ENCODE measurements at places on chromosomes 12 and 14. TPM values are rescaled to one million over a fixed set of nuclear protein-coding genes. Genes with fewer than 3 reads are reported as not detected.

GRCh38 chr14:102500158-102500662 lies 9.4 kb downstream of the ANKRD9 start:
- H3K27me3 ChIP-seq, result no peaks in the 10 kb centered on the region
- DNase-seq, result no peak
- H3K4me1 ChIP-seq, result peaks cover 10% of the 10 kb centered on the region
- H3K27ac ChIP-seq, result no peak overlapping the region

DNA sequence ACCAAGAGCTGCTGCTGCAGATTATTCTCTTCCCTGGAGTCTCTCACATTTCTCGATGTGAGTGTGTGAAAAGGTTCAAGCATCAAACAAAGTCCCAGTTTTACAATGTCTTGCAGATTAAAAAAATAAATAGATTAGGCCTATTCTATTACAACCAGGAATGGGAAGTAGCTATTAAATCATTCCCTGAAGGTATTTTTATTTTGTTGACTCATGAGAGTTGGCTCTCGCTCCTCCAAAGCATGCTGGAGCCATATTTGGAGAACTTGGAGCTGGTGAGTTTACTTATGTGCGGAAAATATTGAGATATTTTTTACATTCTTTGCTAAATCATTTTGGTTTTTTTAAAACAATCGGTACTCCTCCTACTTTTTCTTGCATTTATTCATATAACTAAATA lies 572.3 kb downstream of the ETNK1 start:
- H3K27me3 ChIP-seq, result no peaks in the 10 kb centered on the region
- H3K27ac ChIP-seq, result no peak overlapping the region
- H3K4me1 ChIP-seq, result no peaks in the 10 kb centered on the region
- H3K36me3 ChIP-seq, result no peaks in the 10 kb centered on the region

Gene RBP5
- total RNA-seq, result not detected

GRCh38 chr14:64708148-64709004 lies 4.2 kb downstream of the PLEKHG3 start:
- peak overlapping the region; percentile 24 for H3K4me3 ChIP-seq
- peak overlapping the region; percentile 74 for H3K27ac ChIP-seq
- H3K27me3 ChIP-seq, result no peaks in the 10 kb centered on the region
- DNase-seq, result peak; percentile 80

DNA sequence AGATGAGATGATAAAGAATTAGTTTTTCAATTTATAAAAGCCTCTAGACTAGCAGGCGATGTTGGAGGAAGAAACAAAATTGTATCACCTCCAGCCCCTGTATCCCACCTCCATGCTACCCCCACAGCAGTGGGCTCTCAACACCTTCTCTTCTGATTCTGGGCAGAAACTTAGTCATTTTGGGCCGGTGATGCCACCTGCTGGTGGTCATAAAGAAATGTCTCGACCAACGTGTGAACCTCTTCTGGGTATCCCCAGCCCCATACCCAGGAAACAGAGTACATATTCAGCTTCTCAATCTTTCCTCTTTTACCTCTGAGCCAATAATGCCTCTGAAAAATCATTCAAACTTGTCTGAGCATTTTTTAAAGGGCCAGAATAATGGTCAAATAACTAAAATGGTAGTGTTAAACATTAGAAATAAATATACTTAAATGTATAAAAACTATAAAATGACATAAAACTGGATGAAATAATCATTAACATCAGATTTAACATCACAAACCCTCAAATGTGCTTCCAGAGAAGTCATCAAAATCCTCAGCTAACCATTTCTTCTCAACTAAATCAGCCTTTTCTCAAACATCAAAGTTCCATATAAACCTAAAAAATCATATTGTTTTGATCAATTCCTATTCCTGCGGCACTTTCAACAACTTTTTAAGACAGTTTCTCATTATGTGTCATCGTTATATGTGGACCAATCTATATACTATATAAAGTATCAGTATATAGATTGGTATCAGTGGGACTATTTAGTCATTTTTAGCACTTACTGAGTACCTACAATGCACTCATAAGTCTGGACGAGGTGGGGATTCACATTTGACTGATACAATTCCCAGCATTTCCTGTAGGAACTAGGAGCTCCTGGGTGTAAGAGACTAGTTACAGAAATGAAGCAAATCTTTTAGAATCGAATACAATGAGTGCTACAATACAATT lies 69.4 kb downstream of the ATXN2 start:
- H3K27ac ChIP-seq, result no peak overlapping the region
- peaks cover 6% of the 10 kb centered on the region for H3K36me3 ChIP-seq
- DNase-seq, result peak; percentile 71
- H3K4me3 ChIP-seq, result no peak overlapping the region
- no peaks in the 10 kb centered on the region for H3K4me1 ChIP-seq
- no peaks in the 10 kb centered on the region for H3K27me3 ChIP-seq

GRCh38 chr14:77579065-77579464 lies 37.4 kb downstream of the SPTLC2 start:
- peaks cover 48% of the 10 kb centered on the region for H3K36me3 ChIP-seq
- DNase-seq, result no peak
- no peak overlapping the region for H3K4me3 ChIP-seq

GRCh38 chr14:30223385-30223785 lies 295.7 kb upstream of the PRKD1 start:
- peaks cover 47% of the 10 kb centered on the region for H3K4me1 ChIP-seq
- peak overlapping the region; percentile 47 for H3K27ac ChIP-seq
- H3K36me3 ChIP-seq, result no peaks in the 10 kb centered on the region
- H3K4me3 ChIP-seq, result no peak overlapping the region
- DNase-seq, result peak; percentile 99

DNA sequence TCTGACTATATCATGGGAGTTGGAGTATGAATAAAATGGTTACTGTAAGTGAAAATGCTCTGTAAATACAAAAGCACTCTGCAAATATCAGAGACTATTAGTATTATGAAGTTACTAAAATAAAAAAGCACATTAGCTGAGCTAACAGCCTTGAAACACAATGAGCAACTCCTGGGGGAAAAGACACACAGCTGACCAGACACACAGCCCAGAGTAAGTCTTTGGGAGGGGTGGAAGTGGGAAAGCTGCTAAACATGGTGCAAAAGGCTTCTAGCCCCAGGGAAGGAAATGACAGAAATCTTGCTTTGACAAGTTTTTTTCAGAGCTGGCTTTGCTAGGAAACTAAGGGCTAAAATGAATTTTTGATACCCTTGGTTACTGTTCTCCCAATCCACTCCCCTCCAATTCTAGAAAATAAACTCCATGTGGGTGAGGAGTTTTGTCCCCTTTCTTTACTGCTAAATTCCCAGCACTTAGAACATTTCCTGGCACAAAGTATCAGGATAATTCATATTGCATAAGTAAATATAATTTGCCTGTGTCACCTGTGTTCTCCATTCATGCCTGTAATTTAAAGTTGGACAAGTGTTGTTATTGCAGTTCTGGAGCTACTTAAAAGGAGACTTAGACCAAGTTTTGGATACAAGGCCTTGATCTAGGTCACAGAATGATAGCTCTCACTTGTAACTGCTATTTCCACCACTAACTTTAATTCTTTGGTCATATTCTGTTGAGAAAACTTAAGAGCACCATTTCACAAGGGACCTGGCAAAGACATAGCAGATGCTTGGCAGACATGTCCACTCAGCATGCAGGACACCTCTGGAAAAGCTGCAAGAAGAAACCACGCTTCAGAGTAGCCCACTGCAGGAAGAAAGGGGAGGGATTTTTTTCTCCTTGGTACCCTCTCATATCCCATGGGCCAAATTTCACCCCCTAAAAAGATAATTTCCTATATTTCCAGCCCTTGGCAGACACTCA lies 19.0 kb upstream of the RAB3IP start:
- no peaks in the 10 kb centered on the region for H3K4me1 ChIP-seq
- no peaks in the 10 kb centered on the region for H3K36me3 ChIP-seq
- no peak overlapping the region for H3K4me3 ChIP-seq
- no peaks in the 10 kb centered on the region for H3K27me3 ChIP-seq

Gene KSR2
- total RNA-seq, result 2.8 TPM

Gene PLEKHA5
- 16.7 TPM for total RNA-seq

DNA sequence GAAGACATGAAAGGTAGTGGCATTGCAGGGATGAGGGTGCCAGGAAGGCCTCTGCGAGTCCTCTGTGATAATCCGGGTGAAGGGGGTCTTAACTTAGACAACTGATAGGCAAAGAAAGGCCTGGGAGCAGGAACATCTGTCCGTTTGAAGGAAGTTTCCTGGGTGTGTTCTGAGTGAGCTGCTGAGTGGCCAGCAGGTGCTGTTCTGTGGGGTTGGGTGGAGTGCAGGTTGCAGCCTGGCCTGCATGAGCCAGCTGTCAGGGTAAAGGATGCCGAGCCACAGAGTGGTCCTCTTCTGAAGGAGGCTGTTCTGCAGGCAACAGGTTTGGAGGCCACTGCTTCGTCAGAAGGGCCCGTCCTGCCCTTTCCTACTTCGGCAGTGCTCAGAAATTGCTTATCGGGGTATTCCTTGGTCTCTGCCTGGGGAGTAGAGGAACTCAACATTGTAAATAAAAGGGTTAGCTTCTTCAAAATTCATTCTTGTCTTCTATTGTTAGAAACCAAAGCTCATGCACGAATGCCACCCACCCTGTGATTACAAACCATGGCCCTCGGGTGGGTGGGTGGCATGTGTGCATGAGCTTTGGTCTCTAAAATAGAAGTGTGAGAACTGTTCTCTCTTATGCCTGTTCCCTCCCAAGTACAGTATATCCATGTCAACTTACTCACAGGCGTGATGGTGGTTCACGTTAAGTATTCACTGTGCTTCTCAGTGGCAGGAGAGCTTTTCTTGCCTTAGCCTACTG lies 118.9 kb downstream of the CHST11 start:
- DNase-seq, result no peak
- no peaks in the 10 kb centered on the region for H3K36me3 ChIP-seq
- no peak overlapping the region for H3K27ac ChIP-seq
- peaks cover 12% of the 10 kb centered on the region for H3K4me1 ChIP-seq

DNA sequence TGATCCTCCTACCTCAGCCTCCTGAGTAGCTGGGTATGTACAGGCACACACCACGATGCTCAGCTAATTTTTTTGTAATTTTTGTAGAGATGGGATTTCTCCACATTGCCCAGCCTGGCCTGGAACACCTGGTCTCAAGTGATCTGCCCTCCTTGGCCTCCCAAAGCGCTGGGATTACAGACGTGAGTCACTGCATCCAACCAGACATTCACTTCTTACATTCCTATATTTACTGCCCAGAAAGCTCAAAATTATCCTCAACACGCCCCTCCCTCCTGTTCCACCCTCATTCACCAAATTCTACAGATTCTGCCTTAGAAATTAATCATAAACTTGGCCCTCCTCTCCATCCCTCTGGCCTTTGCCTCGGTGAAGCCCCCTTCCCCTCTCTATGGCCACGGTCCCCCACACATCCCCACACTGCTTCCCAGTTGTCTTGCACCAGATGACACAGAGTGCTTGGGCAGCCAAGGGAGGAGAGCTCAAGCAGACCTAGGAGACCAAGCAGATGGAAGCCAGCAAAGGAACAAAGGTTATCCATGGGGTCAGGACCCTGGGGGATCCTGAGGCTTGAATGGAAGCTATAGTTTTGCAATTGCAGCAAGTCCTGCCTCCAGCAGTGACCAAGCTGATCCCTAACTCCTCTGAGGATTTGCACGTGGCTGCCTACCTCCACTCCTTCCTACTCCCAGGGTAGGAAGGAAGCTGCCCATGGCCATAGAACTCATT lies 213.2 kb upstream of the FOXN3 start:
- no peak for DNase-seq
- no peak overlapping the region for H3K27ac ChIP-seq
- H3K36me3 ChIP-seq, result no peaks in the 10 kb centered on the region
- H3K4me3 ChIP-seq, result no peak overlapping the region

Gene CLEC4E
- total RNA-seq, result not detected

Gene RERG
- total RNA-seq, result not detected

GRCh38 chr12:53344487-53344823 lies 8.3 kb upstream of the SP7 start:
- H3K4me1 ChIP-seq, result peaks cover 3% of the 10 kb centered on the region
- no peak overlapping the region for H3K27ac ChIP-seq

- H3K36me3 ChIP-seq, result no peaks in the 10 kb centered on the region
- H3K27me3 ChIP-seq, result peaks cover 27% of the 10 kb centered on the region
- H3K4me3 ChIP-seq, result no peak overlapping the region
- DNase-seq, result no peak
- H3K27ac ChIP-seq, result no peak overlapping the region
- peaks cover 4% of the 10 kb centered on the region for H3K4me1 ChIP-seq
These were observed 9.1 kb downstream of the FIGNL2 start for GRCh38 chr12:51839310-51839947.

- DNase-seq, result no peak
- no peaks in the 10 kb centered on the region for H3K4me1 ChIP-seq
- no peak overlapping the region for H3K4me3 ChIP-seq
- H3K36me3 ChIP-seq, result no peaks in the 10 kb centered on the region
These were observed 42.3 kb downstream of the CPM start for GRCh38 chr12:68890701-68891113.

Gene TMEM132D
- total RNA-seq, result not detected

Gene TOMM20L
- not detected for total RNA-seq

Gene NT5DC3
- total RNA-seq, result 15.7 TPM

Gene ALKBH1
- 9.7 TPM for total RNA-seq

GRCh38 chr14:101187816-101188570 lies 284.5 kb upstream of the RTL1 start:
- H3K27ac ChIP-seq, result no peak overlapping the region
- DNase-seq, result no peak
- no peaks in the 10 kb centered on the region for H3K4me1 ChIP-seq
- H3K4me3 ChIP-seq, result no peak overlapping the region

Gene GCN1
- 334 TPM for total RNA-seq

Gene FITM1
- total RNA-seq, result not detected

Gene BDKRB1
- 0.69 TPM for total RNA-seq

- DNase-seq, result no peak
- no peaks in the 10 kb centered on the region for H3K27me3 ChIP-seq
- peaks cover 13% of the 10 kb centered on the region for H3K4me1 ChIP-seq
- H3K4me3 ChIP-seq, result no peak overlapping the region
- H3K27ac ChIP-seq, result no peak overlapping the region
These were observed 60.3 kb upstream of the SYT1 start for GRCh38 chr12:78804262-78804661.

DNA sequence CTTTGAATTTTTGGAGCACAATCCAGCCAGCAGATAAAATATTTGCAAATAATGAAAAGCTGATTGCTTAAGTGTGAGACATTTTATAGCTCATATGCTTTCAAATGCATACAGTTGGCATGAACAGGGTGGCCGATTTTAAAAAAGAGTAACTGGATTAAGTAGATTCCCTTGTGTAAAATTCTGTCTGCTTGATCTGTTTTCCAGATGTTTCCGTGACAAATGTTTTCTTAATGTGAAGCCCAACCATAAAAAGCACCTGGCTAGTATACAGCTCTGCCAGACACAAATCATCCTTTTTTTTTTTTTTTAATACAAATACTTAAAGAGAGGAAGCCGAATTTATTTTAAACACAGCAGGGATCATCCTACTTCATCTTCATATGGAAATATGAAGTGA lies 440.7 kb downstream of the CCER1 start:
- peaks cover 11% of the 10 kb centered on the region for H3K4me1 ChIP-seq
- DNase-seq, result no peak
- no peak overlapping the region for H3K27ac ChIP-seq
- no peaks in the 10 kb centered on the region for H3K36me3 ChIP-seq
- no peaks in the 10 kb centered on the region for H3K27me3 ChIP-seq

GRCh38 chr12:93595351-93595750 lies 22.9 kb downstream of the SOCS2 start:
- no peak overlapping the region for H3K27ac ChIP-seq
- no peaks in the 10 kb centered on the region for H3K36me3 ChIP-seq

Gene ITGB7
- total RNA-seq, result 3.4 TPM

- peak; percentile 18 for DNase-seq
- H3K27me3 ChIP-seq, result no peaks in the 10 kb centered on the region
- H3K4me3 ChIP-seq, result no peak overlapping the region
- no peaks in the 10 kb centered on the region for H3K36me3 ChIP-seq
- no peak overlapping the region for H3K27ac ChIP-seq
- peaks cover 6% of the 10 kb centered on the region for H3K4me1 ChIP-seq
These were observed 46.4 kb downstream of the TPCN1 start for GRCh38 chr12:113267621-113268020.

Gene AKAP5
- total RNA-seq, result 0.58 TPM

All from PC-3 (cell line).